ENCODE measurements at places on chromosomes 6 and 20. TPM values are rescaled to one million over a fixed set of nuclear protein-coding genes. Genes with fewer than 3 reads are reported as not detected.

- peak; percentile 6 for DNase-seq
These were observed 231.6 kb upstream of the MYLIP start for GRCh38 chr6:15897063-15897876.

DNA sequence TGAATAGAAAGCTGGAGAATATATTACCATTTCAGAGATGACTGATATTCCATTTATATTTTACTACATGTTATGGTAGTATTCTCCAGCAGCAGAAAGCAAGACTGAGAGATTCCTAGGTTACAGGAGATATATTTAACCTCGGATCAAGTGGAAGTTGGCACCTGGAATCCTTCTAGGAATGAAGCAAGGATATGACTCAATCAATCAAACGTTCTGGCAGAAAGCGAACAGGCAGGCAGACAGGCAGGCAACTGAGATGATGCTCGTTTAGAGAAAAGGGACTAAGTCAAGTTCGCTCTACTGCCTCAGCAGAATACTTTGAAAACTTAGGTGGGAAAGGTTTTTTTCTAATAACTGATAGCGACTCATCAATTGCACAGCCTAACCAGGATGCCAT, 46.2 kb downstream of the PAK5 start:
- DNase-seq: no peak

GRCh38 chr6:35552285-35552917, 39.7 kb upstream of the TULP1 start:
- DNase-seq: peak; percentile 11

DNA sequence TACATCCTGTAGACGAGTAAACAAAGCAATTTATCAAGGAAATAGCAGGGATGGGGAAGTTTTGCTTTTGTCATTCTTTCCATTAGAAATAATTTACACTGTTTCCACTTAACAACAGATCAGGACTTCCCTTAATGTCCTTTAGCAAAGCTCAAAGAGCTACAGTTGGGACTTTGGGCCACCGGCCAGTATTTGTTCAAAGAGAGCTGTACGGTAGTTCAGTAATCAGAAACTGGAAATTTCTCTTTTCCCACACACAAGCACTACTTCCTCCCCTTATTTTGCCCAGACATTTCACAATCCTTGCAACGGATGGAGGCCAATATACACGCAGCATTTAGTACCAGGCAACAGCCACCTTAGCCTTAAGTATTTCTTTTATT, 12.1 kb upstream of the HINT3 start:
- peak; percentile 40 for DNase-seq

DNA sequence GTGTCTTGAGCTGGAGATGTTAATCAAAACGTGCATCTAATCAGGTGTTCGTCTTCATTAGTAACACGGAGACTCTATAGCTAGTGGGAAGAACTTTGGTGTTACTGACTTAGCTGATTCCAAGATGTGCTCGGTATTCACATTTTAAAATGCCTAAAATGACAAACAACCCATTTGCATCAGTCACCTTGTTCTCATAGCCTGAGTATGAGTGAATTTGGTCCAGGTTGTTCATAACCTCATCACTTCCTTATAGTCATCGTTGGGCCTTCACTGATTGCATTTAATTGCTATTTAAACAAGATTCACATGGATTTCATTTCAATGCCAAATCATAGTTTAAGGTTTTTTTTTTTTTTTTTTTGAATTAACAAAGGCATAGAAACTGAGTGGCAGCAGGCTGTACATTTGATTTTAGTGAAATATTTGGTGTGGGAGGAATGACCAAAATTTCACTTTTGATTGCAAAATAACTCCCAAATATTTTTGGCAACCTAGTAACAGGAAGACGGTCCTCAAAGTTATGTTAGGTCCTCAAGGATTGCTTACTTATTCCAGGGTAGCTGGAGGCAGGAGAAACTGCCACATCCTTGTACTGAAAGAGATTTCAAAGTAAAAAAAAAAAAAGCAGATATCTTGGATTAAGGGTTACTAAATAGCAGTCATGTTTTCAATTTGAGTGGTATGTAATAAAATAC, 104.7 kb downstream of the JARID2 start:
- DNase-seq: no peak

GRCh38 chr20:16417001-16417400, 156.2 kb downstream of the KIF16B start:
- no peak for DNase-seq

DNA sequence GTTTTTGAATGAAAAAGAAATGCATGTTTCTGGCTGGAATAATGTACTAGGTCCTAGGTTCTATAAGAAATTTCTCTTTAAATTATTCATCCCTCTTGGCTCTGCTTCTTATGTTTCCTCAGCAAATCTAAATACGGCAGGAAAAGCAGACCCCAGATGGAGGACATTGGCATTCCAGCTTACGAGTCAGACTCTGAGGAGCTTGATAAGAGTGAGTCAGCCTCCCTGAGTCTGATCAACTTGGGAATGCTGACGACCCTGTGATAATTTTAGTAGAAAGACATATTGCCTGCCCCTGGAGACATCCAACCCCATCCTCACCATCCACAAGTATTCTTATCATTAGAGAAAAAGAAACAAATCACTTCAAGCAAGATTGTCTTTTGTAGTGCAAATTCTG, 509.7 kb upstream of the MARCKS start:
- peak; percentile 27 for DNase-seq

DNA sequence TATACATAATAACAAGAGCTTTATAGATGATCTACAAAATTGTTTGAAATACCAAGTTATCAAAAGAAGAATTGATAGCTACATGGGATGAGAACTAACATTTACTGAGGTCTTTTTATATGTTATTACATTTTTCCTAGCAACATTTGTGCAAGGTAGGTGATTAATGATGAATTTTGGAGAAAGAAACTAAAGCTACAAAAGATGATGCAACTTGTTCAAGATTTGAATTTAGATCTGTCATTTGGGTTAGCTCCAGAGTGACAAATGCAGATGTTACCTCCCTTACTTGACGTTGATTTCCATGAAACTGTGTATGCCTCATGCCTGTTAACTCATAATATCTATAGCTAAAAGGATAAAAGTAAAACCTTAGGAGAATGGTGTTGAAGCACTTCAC, 84.5 kb upstream of the EYA4 start:
- DNase-seq: no peak

DNA sequence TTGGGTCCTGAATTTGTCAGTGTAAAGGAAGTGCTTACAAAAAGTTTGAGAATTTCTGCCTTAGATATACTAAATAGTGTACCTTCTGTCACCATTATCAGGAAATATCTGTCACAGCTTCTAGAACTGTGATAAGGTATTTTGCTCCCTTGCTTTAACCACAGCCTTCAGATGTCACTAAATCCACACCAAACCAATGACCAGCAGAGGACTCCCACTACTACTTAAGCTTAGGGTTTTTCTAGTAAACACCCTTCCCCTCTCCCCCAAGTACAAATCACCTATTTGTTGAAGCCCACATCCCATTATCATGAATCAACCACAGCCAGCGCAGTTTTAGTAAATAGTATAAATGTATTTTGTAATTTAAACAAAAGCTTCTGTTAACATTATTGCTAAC, 8.6 kb upstream of the JPH2 start:
- DNase-seq: no peak

- peak; percentile 57 for DNase-seq
These were observed 22.2 kb downstream of the RWDD2A start for GRCh38 chr6:83215131-83216047.

DNA sequence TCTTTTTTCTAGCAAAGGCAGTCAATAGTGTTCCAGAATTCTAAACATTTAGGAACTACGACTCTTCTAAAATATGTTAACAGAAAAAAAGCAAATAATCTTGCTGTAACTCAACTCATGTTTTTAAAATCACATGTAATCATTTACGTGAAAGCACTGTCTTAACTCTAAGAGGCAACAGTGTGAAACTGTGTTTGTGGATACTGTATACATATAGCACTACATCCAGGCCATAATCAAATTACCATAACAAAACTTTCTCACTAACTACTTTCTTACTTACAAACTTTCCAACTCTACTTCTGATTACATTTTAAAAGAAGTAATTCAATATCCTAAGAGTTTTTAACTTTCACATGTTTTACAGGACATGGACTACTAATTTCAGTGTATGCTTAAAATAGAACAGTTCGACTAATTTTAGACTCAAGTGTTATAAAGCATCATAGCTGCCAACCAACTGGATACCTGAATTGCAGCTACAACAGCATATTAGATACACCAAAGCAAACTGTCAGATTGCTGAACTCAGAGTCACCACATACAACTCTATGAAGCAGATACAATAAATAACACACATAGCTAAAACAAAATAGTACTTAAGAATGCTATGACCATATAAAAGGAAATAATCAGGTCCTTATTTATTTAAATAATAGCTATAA, 121.6 kb upstream of the BEND6 start:
- DNase-seq: no peak

DNA sequence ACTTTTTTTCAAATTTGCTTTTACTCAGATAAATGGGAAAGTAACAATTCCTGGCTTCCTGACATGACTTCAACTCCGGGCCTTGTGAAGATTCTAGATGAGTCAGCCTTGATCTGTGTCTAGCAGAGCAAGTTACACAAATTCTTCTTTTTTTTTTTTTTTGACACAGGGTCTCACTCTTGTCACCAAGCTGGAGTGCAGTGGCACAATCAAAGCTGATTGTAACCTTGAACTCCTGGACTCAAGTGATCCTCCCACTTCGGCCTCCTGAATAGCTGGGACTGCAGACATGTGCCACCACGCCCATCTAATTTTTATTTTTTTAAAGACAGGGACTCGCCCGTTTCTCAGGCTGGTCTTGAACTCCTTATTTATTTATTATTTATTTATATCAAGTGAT, 7.3 kb upstream of the ARHGAP18 start:
- no peak for DNase-seq

DNA sequence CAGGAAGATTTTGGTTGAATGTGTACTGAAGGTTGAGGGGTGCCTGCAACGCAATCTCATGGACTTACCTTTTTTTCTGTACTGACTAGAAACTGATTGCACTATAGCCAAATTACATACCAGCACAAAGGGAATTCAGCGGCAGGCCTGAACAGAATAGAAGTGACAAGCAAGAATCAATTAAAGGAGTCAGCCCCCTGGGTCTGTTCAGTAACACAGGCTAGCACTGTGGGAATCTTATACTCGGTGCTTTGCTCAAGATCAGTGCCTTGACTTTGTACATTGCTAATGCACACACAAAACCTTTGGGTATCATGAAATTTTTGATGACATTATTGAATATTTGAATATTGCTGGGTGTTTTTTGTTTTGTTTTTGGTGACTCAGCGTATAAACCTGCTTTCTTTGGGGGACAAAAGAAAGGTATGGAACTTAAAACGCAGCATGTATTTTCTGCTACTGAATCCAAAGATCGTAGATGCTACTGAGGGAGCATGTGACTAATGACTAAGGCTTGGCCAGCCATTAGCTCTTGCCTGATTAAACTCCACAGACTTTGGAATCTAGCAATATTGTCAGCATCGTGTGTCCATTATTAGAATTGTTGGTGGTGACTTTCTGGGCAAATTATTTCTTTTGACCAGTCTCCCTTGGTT, 236.6 kb downstream of the ARID1B start:
- no peak for DNase-seq

- DNase-seq: no peak
These were observed 39.2 kb downstream of the MUC22 start for GRCh38 chr6:31049518-31049917.

DNA sequence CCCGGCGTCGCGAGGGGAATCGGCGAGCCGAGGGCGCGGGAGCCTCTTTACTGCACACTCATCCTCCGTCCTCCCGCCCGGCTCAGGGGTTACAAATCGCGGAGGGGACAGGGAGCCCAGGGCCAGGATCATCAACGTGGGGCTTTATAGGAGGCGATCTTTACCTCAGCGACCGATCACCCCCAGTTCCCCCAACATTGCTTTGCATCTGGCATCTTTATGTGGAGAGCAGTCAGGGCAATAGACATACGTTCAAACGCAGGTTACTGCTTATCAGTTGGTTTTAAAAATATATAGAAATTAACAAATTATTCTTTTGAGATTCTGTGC, 634 bp downstream of the HSF2 start:
- no peak for DNase-seq

DNA sequence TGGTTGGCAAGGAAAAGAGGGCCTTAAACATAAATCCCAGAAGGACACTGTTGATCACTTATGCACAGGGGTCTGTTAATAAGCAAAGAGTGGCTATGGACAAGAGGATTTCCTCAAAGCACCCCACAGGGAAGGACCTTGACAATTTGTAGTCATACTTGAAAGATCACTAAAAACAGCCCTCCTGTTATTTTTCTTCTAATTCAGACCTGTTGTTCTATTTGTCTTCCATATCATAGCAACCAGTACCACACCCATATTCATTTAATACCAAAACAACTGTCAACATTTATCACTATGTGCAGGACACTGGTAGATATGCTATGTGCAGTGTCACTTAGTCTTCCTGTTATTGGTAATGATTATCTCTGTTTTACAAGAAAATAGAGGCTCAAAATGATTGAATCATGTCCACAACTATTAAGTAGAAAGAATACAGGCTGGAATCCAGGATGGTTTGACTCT, 3.2 kb upstream of the DYNLRB1 start:
- DNase-seq: no peak

- DNase-seq: no peak
These were observed 19.0 kb downstream of the LRFN2 start for GRCh38 chr6:40568062-40568708.

DNA sequence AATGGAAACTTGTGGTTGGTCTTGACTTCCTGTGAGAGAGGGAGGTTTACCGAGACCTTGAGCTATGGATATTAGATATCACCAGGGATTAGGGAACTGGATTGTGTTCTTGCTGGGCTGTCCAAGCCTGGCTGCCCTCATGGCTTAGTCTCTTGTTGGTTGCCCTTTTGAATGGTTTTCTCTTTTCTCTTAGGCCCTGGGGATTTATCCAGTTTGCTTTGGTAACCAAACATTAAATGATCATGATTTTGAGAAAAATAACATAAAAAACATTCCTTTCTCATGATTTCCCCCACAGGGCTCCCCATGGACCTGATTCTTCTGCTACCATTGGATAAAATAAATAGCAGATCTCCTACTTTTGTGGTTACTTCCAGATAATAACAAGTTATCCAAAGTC, 306.4 kb upstream of the RNF217 start:
- DNase-seq: no peak

GRCh38 chr20:34129518-34130162, 17.6 kb upstream of the EIF2S2 start:
- DNase-seq: peak; percentile 61

- peak; percentile 65 for DNase-seq
These were observed 39.7 kb downstream of the TRAM2 start for GRCh38 chr6:52537001-52537753.

The IMPG1 gene
- not detected for total RNA-seq

The COQ3 gene
- 21.4 TPM for total RNA-seq

The PRRT1 gene
- total RNA-seq: not detected

The BPI gene
- not detected for total RNA-seq

The DLK2 gene
- 3.0 TPM for total RNA-seq

The HLA-DPB1 gene
- total RNA-seq: not detected

The CEP162 gene
- total RNA-seq: 19.5 TPM

The OR2H2 gene
- total RNA-seq: not detected

The NOX3 gene
- not detected for total RNA-seq

The ID4 gene
- total RNA-seq: 3.8 TPM

Data from A172 (cell line).